ENCODE measurements at places on chromosomes 2 and 18.

GRCh38 chr2:38465789-38466127 lies 88.7 kb upstream of the ATL2 start:
- peak; percentile 19 for DNase-seq

GRCh38 chr2:120541972-120542670 lies 193.5 kb upstream of the GLI2 start:
- DNase-seq = no peak

DNA sequence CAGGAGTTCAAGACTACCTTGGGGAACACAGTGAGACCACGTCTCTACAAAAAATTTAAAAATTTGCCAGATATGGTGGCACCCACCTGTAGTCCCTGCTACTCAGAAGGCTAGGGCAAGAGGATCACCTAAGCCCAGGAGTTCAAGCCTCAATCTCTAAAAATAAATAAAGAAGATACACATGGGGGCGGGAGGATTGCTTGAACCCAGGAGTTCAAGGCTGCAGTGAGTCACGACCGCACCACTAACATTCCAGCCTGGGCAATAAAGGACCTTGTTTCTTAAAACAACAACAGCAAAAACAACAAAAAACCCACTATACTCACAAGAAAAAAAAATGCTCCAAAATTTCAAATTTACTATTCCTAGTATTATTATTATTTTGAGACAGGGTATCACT lies 10.0 kb upstream of the ICA1L start:
- DNase-seq = no peak

GRCh38 chr18:63293935-63294334 lies 25.6 kb downstream of the BCL2 start:
- no peak for DNase-seq

GRCh38 chr18:23568281-23569138 lies 17.8 kb downstream of the NPC1 start:
- no peak for DNase-seq

DNA sequence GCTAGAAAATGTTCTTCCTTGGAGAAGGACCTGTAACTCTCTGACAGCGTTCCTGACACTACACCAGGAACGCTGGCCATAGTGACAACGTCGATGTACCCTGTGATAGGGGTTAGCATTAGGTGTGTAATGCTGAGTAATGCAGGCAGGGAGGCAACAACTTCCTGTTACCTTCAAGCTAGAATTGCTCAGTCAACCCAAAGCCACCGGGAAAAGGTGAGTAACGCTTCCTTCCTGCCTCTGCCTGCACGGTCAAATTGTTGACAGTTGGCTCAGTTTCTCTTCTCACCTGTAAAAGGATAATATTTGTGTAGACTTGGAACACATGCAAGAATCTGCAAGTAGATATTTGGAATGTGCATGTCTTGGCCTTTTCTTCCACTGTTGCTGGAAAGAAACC lies 12.7 kb downstream of the FAM110C start:
- no peak for DNase-seq

GRCh38 chr18:29969876-29970275 lies 1072.7 kb downstream of the DSC3 start:
- DNase-seq = no peak

GRCh38 chr2:196144513-196145126 lies 26.8 kb downstream of the STK17B start:
- DNase-seq = no peak

- DNase-seq = no peak
Measured at GRCh38 chr2:98084869-98085238, 2.1 kb upstream of the VWA3B start.

GRCh38 chr2:16620590-16620989 lies 45.0 kb downstream of the CYRIA start:
- DNase-seq = no peak

DNA sequence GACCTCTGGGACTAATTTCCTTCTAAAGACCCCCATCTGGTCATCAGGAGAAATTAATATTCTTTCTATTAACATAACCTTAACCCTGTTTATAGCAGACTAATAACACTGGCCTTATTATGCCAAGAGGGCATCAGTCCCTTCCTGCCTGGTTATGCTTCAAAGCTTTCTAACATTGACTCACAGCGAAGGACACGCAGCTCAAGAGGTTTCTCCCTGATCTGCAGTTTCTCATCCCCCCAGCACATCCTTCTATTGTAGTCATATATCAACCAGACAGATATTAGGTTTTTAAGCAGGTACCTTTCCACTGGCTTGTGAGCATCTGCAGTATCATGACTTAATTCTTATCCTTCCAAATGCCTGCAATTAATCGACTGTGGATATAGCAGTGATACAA lies 100.0 kb upstream of the CXCR4 start:
- no peak for DNase-seq

DNA sequence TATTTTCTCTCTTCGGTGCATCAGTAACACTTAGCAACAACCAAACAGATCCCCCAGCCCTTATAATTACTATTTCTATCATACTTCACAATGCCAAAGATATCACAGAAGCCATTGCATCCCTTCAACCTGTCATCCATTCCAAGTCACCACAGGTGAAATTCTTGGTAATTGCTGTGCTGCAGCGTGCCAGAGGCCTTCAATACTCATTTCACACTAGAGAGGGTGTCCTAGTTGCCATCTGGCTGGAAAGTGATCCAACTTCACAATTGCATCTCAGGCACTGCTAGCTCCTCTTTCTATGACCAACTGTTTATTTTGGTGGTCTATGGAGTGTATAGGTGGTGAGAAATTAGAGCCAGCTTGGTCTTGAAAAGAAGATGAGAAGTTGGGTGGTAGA lies 131.2 kb downstream of the NUP35 start:
- DNase-seq = no peak

GRCh38 chr2:46831051-46831868 lies 84.3 kb downstream of the MCFD2 start:
- DNase-seq = no peak

- no peak for DNase-seq
Measured at GRCh38 chr2:205883965-205884364, 201.7 kb downstream of the NRP2 start.

DNA sequence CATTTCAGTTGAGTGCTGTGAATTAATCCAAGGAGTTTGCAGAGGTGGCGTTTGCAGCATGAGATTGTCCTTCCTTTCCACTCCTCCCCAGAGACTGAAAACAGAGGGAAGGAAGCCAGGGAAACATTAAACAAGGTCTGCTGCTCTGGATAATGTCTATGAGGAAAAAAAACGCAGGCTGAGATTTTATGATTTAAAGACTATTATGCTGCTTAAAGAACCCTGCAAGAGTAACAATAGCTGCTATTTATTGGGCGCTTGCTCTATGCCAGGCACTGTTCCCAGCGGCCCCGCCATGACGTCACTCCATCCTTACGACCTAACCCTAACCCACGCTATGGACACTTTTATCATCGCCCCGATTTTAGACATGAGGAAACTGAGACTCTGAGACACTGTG lies 222.4 kb downstream of the BCL2 start:
- DNase-seq = no peak

GRCh38 chr2:45821558-45822271 lies 170.2 kb downstream of the PRKCE start:
- no peak for DNase-seq

DNA sequence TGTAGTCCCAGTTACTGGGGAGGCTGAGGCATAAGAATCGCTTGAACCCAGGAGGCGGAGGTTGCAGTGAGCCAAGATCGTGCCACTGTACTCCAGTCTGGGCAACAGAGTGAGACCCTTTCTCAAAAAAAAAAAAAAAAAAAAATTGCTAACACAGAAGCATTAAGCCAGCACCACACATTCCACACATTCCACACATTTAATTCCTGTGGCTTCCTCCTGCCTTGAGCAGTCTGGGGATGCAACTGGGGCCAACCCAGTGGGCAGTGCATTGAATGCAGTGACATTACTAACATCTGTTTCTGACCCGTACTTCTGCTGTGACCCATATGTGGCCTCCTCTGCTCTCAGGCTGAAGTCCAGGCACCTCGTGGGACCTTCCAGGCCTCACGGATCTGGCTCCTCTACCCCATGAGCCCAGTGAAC lies 107.0 kb downstream of the BCL2L11 start:
- no peak for DNase-seq

GRCh38 chr2:237440819-237441281 lies 26.9 kb upstream of the COL6A3 start:
- peak; percentile 78 for DNase-seq

DNA sequence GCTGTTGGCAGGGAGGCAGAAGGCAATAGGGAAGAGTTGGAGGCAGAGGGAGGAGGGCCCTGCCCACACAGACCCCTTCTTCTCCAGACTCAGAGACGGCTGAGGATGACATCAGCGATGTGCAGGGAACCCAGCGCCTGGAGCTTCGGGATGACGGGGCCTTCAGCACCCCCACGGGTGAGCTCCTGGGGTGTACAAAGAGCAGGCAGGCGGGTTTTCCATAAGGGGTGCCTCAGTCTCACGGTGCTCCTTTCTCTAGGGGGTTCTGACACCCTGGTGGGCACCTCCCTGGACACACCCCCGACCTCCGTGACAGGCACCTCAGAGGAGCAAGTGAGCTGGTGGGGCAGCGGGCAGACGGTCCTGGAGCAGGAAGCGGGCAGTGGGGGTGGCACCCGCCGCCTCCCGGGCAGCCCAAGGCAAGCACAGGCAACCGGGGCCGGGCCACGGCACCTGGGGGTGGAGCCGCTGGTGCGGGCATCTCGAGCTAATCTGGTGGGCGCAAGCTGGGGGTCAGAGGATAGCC lies 10.0 kb downstream of the SPEG start:
- DNase-seq = no peak

- no peak for DNase-seq
Measured at GRCh38 chr2:218334531-218334930, 22.1 kb upstream of the CATIP start.

DNA sequence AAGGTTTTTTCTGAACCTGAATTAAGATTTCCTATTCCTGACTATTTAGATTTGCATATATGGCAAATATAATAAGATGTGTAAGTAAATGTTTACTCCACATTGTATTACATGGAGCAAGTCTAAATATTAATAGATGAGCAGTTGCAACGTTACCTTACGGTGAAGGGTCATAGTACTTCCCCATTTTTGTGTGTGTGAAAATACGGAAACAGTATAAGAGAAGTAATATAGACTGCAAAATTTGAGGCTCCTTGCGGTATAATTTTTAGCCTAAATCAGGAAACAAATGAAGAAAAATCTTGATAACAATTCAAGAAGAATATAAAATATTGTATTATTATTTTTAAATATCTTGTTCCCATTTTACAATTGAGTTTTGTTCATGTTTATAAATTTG lies 434.2 kb downstream of the GRB14 start:
- DNase-seq = no peak

- DNase-seq = peak; percentile 25
Measured at GRCh38 chr2:12543978-12544558, 172.7 kb upstream of the TRIB2 start.

DNA sequence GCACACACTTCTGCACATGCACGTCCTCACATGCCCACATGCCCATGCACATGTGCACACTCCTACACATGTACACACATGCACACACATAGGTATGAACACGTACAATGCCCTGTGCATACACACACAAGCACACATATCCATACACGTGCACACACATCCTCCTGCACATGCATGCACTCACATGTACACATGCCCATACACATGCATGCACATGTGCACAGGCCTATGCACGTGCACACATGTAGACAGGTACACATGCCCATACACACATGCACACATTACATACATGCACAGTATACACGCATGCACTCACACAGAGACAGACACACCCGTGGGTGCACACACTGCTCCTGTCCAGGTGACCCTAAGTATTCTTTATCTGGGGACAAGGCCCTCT lies 34.3 kb downstream of the GPC1 start:
- no peak for DNase-seq

- no peak for DNase-seq
Measured at GRCh38 chr2:238509903-238510302, 83.2 kb downstream of the ASB1 start.

DNA sequence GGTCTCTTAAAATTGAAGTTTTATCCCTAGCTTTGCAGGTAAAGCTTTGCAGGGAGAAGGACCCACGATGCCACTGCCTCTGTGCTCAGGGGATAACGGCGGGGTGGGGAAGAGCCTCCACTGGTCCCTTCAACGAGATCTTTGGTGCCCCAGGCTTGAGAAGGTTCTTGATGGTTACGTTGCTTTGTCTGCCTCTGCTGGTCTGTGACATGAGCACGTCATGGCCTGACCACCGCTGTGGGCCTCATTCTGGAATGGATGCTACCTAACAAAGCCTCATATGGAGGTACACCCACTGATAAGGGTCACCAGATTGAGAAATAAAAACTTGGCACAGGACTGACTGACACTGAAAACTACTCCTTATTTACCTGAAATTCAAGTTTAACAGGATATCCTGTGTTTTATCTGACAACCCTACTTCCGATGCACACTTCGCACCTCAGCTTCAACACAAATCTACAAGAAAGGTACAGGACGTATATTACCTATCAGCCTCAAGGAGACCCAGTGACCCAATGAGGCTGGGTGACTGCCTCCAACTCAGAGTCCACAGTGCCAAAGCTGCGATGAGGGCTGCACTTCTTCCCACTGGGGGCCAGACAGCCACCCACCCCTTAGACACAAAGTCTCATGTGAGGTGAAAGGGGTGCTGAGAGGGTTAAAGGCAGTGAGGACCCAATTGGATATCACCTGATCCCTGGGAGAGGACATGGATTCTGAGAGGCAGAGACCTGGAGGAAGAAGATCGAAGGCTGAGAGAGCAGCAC lies 64.9 kb downstream of the EIPR1 start:
- no peak for DNase-seq

DNA sequence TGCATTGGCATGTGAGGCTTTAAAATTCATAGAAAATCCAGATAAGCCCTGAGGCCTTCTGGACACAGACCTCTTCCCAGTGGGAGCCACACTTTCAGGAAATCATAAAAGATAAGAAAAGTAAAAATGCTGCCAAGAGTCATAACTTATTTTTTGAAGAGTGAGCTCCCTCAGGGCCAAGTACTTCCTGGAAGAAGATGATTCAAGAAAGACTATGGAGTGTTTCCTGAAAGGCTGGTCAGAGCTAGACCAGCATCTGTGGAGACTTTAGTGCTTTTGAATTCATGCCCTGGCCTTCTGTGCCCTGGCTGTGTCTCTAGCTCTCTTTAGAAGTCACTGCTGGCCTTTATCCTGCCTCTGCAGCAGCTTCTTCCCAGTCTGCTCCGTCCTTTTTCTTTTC lies 6.4 kb upstream of the XDH start:
- no peak for DNase-seq

GRCh38 chr2:97995026-97995733 lies 568 bp downstream of the TMEM131 start:
- peak; percentile 87 for DNase-seq

DNA sequence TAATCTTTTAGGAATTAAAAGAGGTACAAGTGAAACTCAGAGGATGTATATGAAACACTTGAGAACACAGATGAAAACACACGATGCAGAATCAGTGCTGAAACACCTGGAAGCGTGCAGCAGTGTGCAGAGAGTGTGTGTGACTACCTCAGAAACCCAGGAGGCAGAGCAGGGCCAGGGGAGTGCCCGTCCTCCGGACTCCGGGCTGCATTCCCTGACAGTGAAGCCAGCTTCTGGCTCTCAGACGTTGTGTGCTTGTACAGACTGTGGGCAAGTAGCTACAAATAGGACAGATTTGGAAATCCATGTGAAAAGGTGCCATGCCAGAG lies 34.6 kb downstream of the ZNF407 start:
- no peak for DNase-seq

GRCh38 chr2:172437419-172438341 lies 10.3 kb downstream of the ITGA6 start:
- no peak for DNase-seq

- no peak for DNase-seq
Measured at GRCh38 chr2:192534072-192534471, 339.3 kb upstream of the TMEFF2 start.
